ENCODE measurements at places on chromosomes 12 and 14.

DNA sequence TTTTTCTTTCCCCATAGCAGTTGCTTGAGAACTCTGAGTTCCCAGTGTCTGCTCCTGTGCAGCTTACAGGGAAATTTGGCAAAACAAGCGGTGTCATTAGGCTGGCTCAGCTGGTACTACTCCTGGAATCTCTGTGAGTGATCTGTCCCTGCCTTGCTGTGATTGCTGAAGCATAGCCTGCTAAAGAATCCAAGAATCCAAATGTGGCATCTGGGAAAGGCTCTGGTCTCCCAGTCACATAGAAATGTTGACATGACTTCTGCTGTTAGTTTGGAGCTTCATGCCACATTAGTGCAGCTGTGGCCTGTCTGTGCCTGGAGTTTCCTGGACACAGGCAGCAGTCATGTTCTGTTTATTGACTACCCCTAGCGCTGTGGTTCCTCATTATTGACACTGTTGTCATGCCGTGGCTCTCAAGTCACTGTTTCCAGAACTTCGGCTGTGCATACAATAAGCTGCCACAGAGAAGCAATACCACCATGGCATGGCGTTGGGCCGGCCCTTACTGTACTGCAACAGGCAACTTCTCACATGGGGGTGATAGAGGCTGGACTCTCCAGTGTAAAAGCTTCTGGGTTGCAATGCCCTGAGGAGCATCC, 166.8 kb downstream of the MYRFL start:
- no peak for DNase-seq

DNA sequence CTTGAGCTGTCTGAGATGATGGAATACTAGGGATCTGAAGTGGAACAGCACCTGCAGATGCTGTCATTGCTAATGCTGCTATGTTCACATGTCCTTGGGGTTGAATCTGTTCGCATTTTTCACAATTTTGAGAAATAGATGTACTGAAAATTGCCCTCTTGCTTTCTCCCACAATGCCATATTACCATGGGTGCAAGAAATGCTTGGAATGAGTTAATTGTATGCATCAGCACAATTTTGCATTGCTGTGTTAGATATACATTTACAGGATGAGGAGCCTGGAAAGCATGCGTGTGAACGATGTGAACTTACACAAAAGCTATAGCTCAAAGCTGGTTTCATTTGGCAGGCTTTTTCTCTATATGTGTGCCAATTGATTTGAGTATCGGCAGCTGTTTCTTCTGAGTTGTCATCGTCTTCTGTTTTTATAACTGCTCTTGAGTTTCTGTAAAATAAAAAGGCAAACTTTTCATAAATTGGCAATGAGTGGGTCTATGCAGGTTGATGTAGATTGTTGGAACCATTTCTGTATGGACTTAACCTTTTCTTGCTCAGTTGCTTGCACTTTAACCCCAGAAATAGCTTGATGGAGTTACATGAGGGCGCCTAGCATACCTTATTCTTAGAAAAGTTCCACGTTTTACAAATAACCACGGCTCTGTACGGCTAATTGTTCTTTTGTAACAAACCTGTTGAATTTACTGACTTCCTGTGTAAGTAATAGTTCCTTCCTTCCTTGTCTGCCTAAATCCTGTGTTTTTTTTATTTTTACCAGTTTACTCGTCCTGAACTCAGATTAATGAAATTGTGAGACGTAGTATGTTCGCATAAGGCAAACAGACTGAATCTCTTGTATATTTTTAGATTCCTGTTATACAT, 105.9 kb downstream of the FGD4 start:
- no peak for DNase-seq

- no peak for DNase-seq
Observed at GRCh38 chr12:128163086-128163485, 103.9 kb upstream of the TMEM132C start.

GRCh38 chr14:22658946-22659345, 14.8 kb upstream of the OR6J1 start:
- no peak for DNase-seq

All from stromal cell of bone marrow (primary cell).